NCI-H345 (cell line): ENCODE measurements at places on chromosomes 6 and 20.

GRCh38 chr6:42166444-42167141 lies 6.6 kb upstream of the GUCA1A start:
- DNase-seq = peak; percentile 78

- DNase-seq = no peak
Measured at GRCh38 chr6:25862199-25862598, 11.8 kb downstream of the SLC17A3 start.

- no peak for DNase-seq
Measured at GRCh38 chr20:48831718-48832404, 4.1 kb upstream of the PREX1 start.

DNA sequence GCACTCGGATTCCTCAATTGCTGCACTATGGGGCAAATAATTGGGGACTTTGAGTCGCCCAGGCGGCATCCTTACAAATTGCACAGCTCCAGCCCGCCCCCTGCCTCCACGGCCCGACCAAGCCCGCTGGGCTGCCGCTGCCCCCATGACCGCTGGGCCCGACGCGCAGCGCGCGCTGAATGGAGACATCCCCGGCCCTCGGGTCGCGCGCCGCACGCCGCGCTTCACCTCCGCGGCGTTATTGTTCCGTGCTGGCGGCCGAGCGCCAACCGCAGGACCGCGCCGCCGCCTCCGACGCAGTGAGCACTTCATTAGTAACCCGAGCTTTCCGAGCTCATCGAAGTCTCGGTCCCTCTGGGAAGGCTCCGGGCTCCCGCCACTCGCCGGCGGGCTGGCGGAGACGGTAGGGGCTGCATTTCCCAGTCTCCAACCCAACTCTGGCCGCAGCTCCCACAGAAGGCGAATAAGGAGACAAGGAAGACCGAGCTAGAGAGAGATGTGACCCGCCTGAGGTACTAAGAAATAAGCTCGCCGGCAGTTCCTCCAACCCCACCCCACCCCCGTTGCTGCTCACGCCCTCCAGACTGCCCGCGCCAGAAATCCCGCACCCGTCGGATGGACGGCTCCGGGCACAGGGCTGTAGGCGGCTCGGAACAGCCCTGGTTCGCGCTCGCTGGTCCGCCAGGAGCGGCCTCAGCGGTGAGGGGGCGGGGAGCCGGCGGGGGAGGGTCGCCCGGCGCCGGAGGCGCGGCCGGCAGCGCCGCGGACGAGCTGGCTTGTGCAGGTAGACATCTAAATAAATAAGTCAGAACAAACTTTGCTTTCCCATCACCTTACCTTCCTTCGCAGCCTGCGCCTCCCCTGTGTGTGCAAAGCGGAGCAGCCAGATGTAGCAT lies 703 bp downstream of the EPHA7 start:
- peak; percentile 68 for DNase-seq

DNA sequence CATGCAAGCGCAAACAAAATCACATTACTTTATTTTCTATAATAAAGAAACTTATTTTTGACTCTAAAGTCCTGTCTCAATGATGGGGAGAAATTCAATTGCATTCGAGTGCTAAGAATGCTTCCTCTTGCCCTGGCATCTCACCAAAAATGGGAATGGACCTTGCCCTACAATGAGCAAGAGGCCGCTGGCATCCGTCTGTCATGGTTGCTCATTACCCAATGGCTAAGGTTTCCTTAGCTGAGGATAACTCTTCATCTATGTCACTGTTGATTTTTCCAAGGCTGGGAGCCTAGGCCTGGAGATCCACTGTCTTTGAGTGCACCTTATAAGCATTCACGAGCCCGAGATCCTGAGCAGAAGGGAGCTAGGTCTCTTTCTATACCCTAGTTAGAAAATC lies 471.3 kb upstream of the NRSN1 start:
- no peak for DNase-seq

- DNase-seq = no peak
Measured at GRCh38 chr6:128572294-128572693, 51.9 kb upstream of the PTPRK start.

GRCh38 chr6:106446983-106447382 lies 86.5 kb downstream of the CRYBG1 start:
- no peak for DNase-seq

DNA sequence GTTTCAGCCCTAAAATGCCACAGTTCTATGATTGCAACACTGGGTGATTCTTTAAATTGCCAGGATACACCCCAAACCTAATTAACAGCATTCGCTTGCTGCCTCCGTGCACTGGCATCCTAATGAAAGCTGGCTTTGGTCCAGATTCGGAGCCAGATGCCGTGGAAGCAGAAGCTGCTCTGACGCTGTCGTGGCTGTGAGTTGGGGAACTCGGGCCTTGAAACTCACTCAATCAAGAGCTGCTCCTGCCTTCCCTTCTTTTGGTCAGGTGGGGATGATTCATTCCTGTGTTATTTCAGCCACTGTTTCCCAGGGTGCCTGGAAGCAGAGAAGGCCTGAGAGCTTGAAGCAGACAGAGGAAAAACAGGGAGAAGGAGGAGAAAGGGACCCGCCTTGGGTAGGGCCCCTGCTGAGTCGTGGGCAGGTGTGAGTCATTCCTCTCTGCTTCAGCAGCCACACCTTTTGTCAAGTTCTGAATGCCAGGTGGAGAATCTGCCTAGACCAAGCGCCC lies 36.2 kb upstream of the DSP start:
- DNase-seq = peak; percentile 69

GRCh38 chr20:44716309-44717106 lies 1.3 kb downstream of the CCN5 start:
- no peak for DNase-seq

GRCh38 chr20:49446808-49447207 lies 35.7 kb downstream of the KCNB1 start:
- DNase-seq = no peak

- no peak for DNase-seq
Measured at GRCh38 chr6:37867756-37868446, 48.4 kb downstream of the ZFAND3 start.

DNA sequence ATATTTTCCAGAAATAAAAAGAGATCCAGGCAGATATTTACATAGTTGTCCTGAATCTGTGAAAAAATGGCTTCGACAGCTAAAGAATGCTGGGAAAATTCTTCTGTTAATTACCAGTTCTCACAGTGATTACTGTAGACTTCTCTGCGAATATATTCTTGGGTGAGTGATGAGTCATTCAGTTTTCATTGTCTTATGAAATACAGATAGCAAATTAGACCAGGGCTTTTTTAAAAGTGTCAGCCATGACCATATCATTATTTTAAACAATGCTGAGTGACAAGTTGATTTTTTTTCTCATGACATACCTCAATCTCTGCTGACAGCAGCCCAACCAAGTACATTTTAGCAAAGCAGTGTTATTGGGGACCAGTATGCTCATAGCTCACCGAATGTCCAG lies 32.8 kb downstream of the TSPYL4 start:
- no peak for DNase-seq

DNA sequence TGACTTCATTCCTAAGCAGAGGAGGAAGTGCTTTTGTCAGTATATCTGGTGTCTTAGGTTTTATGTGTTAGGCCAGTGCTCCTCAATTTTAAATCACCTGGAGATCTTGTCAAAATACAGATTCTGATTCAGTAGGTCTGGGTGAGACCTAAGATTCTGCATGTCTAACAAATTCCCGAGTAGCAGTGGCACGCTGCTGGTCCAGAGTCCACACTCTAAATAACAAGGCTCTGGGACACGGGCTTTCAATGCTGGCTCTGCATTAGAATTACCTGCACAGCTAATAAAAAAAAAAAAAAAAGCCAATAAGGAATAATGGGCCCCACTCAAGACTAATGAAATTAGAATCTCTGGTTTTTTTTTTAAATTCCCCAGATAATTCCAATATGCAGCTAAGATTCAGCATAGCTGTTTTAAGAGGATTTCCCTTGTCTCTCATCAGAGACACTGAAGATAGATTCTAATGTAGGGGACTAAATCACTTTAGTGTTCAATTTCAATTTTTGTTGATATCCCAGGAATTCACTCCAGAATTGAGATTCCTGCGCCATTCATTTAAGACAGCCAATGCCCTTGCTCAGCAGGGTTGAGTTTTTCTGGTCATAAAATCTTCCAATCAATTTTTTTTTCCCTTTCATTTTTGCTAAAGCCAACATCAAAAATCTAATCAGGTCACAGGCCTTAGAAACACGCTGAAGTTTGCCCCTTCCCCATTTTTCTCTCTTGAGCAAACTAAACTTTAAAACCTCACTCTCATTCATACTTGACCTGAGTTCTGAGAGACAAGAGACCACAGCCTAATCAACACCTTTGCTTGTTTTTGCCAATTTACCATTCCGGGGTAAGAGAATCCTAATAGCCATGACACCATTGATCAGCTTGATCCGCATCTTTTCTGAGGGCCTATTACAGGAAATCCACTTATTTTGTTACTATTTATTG lies 2.4 kb downstream of the TDP2 start:
- no peak for DNase-seq

DNA sequence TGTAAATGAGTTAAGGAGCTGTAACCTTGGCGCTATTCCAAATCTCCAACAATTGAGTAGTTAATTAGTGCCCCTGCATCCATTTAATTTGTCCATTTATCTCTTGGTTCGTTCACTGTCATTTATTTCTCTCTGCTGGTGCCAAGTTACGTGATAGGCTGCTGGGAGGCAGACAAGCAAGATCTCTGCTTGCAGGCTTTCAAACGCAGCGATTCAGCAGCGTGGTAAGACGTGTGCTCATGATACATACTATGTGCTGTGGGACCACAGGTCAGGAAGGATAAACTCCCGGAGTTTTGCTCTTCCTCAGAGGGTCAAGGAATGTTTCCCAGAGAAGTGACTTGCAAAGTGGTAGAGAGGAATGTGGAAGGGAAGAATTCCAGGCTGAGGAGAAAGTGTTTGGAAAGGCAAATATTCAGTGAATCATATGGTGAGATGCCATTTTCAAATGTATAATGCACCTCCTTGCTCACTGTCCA lies 46.4 kb downstream of the UTRN start:
- no peak for DNase-seq

GRCh38 chr20:44717986-44718385 lies 2.8 kb downstream of the CCN5 start:
- no peak for DNase-seq

DNA sequence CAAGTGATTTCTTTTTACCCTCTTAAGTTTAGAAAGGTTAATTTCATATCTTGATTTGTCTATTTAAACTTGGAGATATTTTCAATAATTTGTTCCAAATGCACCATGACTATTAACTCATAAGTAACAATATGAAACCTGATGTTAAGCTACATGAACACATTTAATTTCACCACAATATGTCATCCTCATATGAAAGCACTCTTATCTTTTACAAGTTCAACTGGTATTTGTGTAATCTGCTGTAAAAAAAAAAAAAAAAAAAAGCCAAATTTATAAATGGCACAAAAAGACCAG lies 110.4 kb downstream of the HFE start:
- DNase-seq = no peak

DNA sequence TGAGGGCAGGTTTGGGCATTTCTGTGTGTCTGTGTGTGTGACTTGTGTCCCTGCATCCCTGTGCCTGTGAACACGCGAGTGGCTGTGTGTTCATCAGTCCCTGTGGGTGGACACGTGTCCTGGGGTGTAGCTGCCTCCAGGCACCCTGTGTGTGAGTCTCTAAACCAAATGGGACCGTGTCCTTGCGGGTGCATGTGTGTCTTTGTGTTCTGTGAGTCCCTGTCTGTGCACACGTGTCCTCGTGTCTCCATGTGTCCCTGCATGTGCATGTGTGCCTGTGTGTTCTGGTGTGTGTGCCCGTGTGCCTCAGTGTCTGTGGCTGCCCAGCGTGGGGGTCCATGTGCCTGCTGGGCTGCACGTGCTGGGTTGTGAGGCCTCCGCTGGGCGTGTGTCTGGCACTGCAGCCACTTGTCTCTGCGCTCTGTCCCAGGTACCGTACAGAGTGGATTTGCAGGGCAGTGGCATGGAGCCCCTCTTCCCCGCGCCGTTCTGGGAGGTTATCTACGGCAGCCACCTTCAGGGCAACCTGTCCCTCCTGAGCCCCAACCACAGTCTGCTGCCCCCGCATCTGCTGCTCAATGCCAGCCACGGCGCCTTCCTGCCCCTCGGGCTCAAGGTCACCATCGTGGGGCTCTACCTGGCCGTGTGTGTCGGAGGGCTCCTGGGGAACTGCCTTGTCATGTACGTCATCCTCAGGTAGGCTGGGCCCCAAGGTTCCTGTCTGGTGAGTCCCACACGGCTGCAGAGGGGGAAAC lies 8.2 kb upstream of the LKAAEAR1 start:
- no peak for DNase-seq

DNA sequence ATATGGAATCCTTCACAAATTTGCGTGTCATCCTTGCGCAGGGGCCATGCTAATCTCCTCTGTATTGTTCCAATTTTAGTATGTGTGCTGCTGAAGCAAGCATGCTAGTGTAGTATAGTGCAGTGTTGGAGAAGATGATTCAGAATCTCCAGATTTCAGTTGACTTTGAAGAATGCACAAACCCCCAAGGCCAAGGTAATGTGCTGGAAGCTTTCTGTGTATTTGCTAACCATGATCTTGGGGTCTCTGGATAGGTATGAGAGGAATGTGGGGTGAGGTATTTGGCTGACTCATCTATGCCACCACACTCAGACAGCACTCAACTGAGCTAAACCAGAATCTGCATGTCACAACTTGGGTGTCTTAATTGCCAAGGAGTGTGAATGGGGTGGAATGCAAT lies 42.6 kb upstream of the DEK start:
- DNase-seq = no peak

GRCh38 chr20:54044156-54044555 lies 26.2 kb downstream of the BCAS1 start:
- no peak for DNase-seq

DNA sequence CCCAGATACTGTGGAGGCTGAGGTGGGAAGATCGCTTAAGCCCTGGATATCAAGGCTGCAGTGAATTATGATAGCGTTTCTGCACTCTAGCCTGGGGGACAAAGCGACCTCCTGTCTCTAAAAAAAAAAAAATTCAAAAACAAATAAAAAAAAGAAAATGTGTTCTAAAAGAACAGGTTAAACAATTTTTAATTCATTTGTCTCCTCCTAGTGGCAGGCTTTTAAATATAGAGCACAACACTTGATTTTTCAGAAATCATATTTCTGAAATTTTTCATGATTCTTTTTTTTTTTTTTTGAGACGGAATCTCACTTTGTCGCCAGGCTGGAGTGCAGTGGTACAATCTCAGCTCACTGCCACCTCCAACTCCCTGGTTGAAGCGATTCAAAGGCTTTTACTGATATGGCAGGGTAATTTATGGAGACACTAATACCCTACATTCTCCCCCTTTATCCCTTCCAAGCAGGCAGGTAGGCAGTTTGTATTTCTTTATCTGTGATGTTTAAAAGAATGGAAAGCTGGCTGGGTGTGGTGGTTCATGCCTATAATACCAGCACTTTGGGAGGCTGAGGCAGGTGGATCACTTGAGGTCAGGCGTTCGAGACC lies 8.7 kb upstream of the GTF3C6 start:
- no peak for DNase-seq

DNA sequence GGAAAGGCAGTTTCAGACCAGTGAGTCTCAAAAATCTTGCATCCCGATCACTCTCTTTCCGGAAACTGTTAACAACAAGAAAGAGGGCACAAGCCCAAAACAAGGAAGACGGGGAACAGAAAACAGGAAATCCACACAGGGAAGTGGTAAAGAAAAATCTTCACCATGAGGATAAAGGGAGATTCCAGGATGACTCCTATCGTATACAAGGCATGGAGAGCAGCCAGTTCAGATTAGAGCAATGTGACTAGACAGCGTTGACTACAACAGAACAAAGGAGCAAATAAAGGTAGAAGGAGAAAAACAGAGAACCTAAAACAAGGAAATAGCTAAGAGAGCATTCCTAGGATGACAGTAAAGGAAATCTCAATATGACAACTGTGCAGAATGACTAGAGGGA lies 26.5 kb downstream of the VNN1 start:
- DNase-seq = no peak
